ENCODE measurements at places on chromosomes 5 and 9. TPM values are rescaled to one million over a fixed set of nuclear protein-coding genes. Genes with fewer than 3 reads are reported as not detected.

- peak; percentile 50 for DNase-seq
- peak overlapping the region; percentile 62 for H3K27ac ChIP-seq
- H3K4me3 ChIP-seq = no peak overlapping the region
Measured at GRCh38 chr5:34015120-34015822, 7.4 kb upstream of the AMACR start.

DNA sequence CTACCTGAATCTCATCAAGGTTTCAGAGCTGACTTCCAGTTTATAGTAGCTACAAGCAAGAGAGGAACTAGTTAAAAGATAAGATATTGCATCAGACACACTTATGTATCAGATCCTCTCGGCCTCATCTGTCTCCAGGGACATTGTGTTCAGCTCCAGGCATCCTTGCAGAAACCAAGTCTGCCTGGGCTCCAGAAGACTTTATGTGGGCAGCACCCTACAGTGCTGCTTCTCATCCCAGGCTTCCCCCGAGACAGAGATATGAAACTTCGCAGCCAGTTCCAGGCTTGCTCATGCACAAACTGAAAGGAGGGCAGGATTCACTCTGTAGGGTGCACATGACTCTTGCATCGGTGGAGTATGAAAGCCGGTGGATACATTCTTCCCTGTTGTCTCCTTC, 33.9 kb upstream of the FOXB2 start:
- DNase-seq = no peak
- no peaks in the 10 kb centered on the region for H3K27me3 ChIP-seq
- H3K4me1 ChIP-seq = no peaks in the 10 kb centered on the region

GRCh38 chr5:73376618-73377170, 71.9 kb downstream of the FOXD1 start:
- peaks cover 74% of the 10 kb centered on the region for H3K27me3 ChIP-seq
- no peak for DNase-seq
- no peak overlapping the region for H3K27ac ChIP-seq
- H3K4me1 ChIP-seq = peaks cover 4% of the 10 kb centered on the region

SLC6A19 gene
- total RNA-seq = not detected

DNA sequence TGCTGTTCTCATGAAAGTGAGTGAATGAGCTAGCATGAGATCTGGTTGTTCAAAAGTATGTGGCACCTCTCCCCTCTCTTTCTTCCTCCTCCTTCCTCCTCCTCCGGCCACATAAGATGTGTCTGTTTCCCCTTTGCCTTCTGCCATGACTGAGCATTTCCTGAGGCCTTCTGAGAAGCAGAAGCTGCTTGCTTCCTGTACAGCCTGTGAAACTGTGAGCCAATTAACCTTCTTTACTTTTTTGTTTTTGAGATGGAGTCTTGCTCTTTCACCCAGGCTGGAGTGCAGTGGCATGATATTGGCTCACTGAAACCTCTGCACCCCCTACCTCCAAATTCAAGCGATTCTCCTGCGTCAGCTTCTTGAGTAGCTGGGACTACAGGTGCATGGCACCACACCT, 6.1 kb downstream of the S100Z start:
- H3K27me3 ChIP-seq = no peaks in the 10 kb centered on the region
- peaks cover 27% of the 10 kb centered on the region for H3K36me3 ChIP-seq
- peaks cover 42% of the 10 kb centered on the region for H3K4me1 ChIP-seq
- H3K4me3 ChIP-seq = peak overlapping the region; percentile 71
- peak overlapping the region; percentile 89 for H3K27ac ChIP-seq

ZFP37 gene
- 0.33 TPM for total RNA-seq

ALDH1A1 gene
- not detected for total RNA-seq

DNA sequence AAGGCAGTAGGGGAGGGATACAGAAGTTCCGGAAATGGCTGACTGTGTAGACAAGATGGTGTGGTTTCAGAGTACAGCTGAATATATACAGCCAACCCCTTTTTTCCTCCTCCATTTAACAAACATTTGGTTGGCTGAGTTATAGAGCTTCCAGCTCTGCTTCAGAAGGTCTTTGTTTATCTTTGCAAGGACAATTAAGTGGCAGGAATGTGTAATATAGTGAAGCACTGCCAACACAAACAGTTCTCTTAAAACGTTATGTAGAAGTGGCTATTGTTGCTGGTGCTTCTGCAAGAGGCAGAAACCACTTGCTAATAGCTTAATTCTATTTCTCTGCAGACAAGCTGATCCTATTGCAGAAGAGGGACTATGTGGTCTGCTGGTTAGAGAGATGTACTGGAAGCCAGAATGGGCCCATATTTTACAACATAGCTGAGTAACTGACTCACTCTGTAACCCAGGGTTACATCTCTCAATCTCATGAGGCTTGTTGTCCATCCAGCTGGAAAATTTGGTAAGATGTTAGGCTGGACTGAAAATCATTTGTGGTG, 62.7 kb upstream of the OSMR start:
- DNase-seq = no peak
- no peak overlapping the region for H3K27ac ChIP-seq
- no peaks in the 10 kb centered on the region for H3K36me3 ChIP-seq
- H3K27me3 ChIP-seq = peaks cover 2% of the 10 kb centered on the region
- H3K4me1 ChIP-seq = no peaks in the 10 kb centered on the region
- H3K4me3 ChIP-seq = no peak overlapping the region

- no peak overlapping the region for H3K27ac ChIP-seq
- peaks cover 2% of the 10 kb centered on the region for H3K4me1 ChIP-seq
- no peaks in the 10 kb centered on the region for H3K27me3 ChIP-seq
- no peaks in the 10 kb centered on the region for H3K36me3 ChIP-seq
Measured at GRCh38 chr5:33367416-33367815, 73.3 kb upstream of the TARS1 start.

DNA sequence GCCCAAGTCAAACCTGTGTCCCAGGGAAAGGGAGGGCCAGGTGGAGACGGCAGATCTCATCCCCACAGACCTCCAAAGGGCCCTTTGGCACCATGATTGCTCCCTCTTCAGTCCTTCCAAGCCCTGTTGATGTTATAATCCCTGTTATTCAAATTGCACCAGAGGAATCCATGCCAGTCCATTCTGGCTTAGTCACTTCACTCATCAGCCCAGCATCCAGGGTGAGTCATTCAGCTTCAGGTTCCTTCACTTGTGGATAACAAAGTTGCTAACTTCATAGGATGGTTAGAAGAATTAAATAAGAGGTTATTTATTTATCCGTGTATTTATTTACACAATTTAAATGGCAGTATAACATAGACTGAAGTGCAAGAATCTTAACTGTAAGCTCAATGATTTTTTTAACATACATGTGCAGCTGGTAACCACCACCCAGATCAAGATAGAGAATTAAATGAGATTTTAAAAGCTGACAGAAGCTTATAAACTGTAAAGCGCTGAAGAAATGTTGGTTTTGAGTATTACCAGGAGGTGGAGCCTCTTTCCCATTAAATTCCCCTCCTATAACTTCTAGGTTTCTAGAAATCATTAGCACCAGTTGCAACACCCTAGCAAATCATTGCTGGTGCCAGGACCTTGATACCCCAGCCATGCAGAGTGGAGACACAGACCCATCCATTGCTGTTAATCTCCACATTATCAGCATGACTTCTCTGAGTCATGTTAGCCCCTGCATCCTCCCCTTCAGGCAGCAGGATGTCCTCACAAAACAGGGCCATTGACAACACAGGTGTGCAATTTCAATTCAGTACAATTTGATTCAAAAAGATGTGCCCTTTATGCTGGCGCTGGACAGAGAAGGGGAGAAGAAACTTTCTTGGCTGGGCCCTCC, 77.4 kb downstream of the SEC61B start:
- no peaks in the 10 kb centered on the region for H3K36me3 ChIP-seq
- DNase-seq = peak; percentile 52
- peaks cover 18% of the 10 kb centered on the region for H3K27me3 ChIP-seq
- no peak overlapping the region for H3K27ac ChIP-seq
- H3K4me3 ChIP-seq = no peak overlapping the region
- H3K4me1 ChIP-seq = peaks cover 6% of the 10 kb centered on the region

- no peak for DNase-seq
- H3K36me3 ChIP-seq = no peaks in the 10 kb centered on the region
- H3K4me1 ChIP-seq = peaks cover 6% of the 10 kb centered on the region
- H3K4me3 ChIP-seq = no peak overlapping the region
- H3K27ac ChIP-seq = no peak overlapping the region
- no peaks in the 10 kb centered on the region for H3K27me3 ChIP-seq
Measured at GRCh38 chr9:76289042-76289441, 105.2 kb downstream of the RFK start.

DNA sequence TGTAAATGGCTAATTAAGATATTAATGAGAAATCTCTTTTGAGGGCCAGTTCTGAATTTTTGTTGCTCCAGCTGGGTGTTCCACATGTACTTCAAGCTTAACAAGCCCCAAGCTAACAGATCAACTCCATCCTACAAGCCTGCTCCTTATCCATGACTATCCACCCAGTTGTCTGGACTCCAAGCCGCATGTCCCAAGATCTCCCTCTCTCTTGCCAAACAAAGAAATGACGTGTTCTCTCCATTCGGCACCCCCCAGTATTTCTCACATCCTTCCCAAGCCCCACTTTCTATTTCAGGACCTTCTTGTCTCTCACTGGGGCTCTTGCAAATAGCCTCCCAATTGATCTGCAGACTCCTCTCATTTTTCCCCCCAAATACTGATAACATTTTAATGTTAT, 15.8 kb upstream of the PTPN3 start:
- no peaks in the 10 kb centered on the region for H3K4me1 ChIP-seq
- H3K27me3 ChIP-seq = peaks cover 33% of the 10 kb centered on the region
- no peaks in the 10 kb centered on the region for H3K36me3 ChIP-seq

DNA sequence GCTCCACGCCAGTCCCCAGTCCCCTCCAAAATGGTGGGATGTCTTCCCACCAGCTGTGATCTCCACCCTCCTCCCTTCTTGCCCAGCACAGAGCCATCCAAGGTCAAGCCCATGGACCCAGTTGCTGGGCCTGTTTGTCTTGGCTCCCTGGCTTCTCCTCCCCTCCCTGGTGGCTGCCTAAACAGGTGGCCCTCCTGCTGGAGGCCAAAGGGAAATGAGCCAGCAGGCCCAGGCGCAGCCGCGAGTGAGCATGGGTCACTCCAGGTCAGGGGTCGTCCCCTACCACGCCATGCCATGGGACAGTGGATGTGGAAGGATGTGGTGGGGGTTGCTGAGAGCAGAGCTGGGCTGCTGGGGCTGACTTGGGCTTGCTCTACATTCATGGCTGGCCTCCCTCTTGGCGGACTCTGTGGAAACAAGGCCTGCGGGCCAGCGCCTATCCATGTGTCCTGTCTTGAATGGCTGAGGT, 33.6 kb downstream of the COL15A1 start:
- H3K27ac ChIP-seq = no peak overlapping the region
- H3K4me1 ChIP-seq = peaks cover 10% of the 10 kb centered on the region
- no peaks in the 10 kb centered on the region for H3K36me3 ChIP-seq
- no peak for DNase-seq
- peaks cover 37% of the 10 kb centered on the region for H3K27me3 ChIP-seq

SLC36A2 gene
- total RNA-seq = not detected

TEX48 gene
- 0.56 TPM for total RNA-seq

TMEM174 gene
- not detected for total RNA-seq

- H3K4me3 ChIP-seq = no peak overlapping the region
- DNase-seq = no peak
- no peaks in the 10 kb centered on the region for H3K4me1 ChIP-seq
Measured at GRCh38 chr9:6961845-6962522, 204.2 kb downstream of the KDM4C start.

DNA sequence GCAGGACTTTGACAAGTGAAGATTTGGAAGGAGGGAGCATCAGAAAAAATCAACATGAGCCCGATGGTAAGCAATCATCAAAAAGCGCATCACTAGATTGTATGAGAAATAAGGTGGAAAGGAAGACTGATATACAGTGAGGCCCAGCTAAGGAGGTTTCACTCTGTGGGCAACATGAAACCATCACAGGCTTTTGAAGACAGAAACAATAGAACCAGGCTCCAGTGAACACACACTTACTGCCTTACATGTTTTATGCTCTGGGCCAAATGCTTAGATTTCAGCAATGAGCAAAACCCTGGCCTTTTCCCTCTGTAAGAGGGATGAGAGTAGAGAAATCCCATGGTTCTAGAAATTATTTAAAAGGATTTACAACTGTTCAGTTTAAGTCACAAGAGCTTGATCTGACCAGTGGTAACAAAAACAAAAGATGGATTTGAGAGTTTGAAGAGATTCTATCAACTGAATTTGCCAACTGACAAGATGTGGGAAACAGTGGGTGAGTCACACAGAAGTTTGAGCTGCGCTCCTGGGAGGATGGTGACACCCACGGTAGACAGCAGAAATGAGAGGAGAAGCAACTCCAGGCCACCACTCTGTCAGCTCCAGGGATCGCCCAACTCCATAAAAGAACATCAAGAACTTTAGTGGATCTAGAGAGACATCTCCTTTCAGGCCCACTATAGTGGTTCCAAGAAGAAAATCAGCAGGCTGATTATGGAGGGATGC, 261.8 kb downstream of the MCTP1 start:
- no peaks in the 10 kb centered on the region for H3K36me3 ChIP-seq
- peaks cover 10% of the 10 kb centered on the region for H3K4me1 ChIP-seq
- H3K27ac ChIP-seq = no peak overlapping the region
- no peak for DNase-seq
- H3K27me3 ChIP-seq = peaks cover 4% of the 10 kb centered on the region

DNA sequence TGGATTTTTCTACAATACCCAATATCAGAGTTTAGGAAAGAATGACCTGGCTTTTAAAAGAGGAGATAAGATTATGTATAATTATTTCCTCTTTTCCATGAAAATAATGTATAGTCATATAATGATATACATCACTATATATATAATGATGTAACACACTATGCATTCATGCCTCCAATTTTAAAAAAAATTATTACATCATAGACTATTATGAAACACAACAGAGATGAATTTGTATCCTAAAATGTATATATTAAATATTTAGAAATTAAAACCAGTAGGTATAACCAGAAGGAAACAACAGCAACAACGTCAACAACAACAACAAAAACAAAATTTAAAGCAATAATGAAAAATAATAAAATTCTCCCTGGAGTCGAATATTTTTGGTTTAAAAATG, 1856.5 kb upstream of the CDH6 start:
- no peaks in the 10 kb centered on the region for H3K27me3 ChIP-seq
- H3K4me1 ChIP-seq = no peaks in the 10 kb centered on the region
- H3K4me3 ChIP-seq = no peak overlapping the region
- no peaks in the 10 kb centered on the region for H3K36me3 ChIP-seq
- H3K27ac ChIP-seq = no peak overlapping the region
- DNase-seq = no peak

GRCh38 chr5:84603568-84604185, 219.0 kb upstream of the EDIL3 start:
- H3K27me3 ChIP-seq = no peaks in the 10 kb centered on the region
- DNase-seq = no peak
- H3K4me1 ChIP-seq = no peaks in the 10 kb centered on the region

DNA sequence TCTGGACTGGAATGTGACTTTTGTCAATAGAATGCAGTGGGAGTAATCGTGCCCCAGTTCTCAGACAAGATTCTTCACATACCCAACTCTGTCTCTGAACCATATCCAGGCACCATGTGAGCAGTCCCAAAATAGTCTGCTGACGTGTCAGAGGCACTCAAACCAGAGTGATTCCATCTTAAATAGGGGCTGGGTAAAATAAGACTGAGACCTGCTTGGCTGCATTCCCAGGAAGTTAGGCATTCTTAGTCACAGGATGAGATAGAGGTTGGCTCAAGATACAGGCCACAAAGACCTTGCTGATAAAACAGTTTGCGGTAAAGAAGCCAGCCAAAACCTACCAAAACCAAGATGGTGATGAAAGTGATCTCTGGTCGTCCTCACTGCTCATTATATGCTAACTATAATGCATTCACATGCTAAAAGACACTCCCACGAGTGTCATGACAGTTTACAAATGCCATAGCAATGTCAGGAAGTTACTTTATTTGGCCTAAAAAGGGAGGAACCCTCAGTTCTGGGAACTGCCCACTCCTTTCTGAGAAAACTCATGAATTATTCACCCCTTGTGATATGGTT, 16.9 kb upstream of the PLCXD3 start:
- H3K4me1 ChIP-seq = no peaks in the 10 kb centered on the region
- H3K27ac ChIP-seq = no peak overlapping the region
- no peaks in the 10 kb centered on the region for H3K36me3 ChIP-seq
- no peak for DNase-seq
- no peaks in the 10 kb centered on the region for H3K27me3 ChIP-seq

Measured in activated CD4-positive, alpha-beta T cell treated with anti-CD3 and anti-CD28 coated beads, Interleukin-2, amount 10 ng/mL, durations not matched to agents 24 days and 14 days (primary cell).